AG04449 (cell line): ENCODE measurements at places on chromosomes 6 and 20.

DNA sequence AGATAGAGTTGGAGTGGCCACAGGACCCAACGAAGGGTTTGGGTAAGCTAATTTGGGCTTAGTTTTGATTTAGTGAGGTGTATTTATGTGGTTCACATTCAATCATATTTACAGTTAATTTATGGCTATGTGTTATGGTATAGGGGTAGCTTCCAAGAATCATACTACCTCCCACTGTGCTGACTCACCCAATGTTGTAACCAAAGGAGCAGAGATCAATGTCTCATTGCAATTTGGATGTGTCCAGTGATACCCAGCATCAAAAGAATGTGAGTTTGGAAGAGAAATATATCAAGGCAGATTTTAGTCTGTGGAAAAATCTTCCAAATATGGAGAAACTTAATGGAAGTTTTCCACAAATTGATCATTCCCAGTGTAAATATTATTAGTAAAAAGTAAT is 25.3 kb upstream of the SMIM8 start:
- DNase-seq, result no peak

DNA sequence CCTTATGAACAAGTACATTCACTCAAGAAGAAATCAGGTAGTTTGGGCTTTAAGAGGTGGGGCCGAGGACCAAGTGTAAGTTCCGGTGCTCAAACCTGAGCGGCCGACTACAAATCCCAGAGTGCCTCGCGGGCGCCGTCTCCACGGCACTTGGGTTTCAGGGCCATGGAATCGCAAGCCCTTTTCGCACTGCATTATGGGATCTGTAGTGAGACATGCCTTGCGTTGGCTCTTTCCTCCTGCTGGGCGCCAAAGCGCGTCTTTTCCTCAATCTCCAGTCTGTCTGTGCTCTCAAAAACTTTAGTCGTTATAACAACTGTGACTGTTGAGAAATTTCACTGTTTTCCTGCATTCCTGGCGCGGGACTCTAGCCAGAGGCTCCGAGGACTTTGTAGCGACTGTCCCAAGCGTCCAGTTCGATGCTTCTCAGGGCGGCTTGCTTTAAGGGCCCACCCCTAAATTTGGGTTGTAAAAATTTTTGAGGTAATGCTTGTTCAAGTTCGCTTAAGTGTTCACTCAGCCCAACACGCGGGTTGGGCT is 408 bp upstream of the FBXO9 start:
- peak; percentile 82 for DNase-seq

GRCh38 chr6:18609715-18610114 is 222.6 kb downstream of the RNF144B start:
- no peak for DNase-seq

DNA sequence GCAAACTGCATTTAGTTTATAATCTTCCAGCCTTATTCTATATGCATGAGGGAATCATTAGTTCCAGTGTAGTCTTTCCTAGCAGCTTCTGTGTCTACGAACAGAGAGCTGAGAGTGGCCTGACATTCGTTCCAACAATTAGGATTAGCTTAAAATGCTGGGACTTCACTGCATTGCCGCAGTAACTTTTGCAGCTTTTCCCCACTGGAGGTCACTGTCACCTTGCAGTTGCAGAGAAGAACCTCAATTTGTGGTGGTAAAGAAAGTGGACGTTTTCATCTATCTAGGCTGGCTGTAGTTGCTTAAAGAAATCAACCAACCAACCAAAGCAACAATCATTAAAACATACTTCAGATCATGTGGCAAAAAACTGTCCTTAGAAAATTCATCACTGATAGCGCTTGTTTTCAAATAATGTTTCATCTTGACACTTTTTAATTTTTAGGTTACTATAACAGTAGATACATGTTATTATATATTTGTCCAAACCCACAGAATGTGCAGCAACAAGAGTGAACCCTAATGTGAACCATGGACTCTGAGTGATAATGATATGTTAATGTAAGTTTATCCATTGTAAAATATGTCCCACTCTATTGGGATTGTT is 12.2 kb downstream of the MYLK4 start:
- no peak for DNase-seq

DNA sequence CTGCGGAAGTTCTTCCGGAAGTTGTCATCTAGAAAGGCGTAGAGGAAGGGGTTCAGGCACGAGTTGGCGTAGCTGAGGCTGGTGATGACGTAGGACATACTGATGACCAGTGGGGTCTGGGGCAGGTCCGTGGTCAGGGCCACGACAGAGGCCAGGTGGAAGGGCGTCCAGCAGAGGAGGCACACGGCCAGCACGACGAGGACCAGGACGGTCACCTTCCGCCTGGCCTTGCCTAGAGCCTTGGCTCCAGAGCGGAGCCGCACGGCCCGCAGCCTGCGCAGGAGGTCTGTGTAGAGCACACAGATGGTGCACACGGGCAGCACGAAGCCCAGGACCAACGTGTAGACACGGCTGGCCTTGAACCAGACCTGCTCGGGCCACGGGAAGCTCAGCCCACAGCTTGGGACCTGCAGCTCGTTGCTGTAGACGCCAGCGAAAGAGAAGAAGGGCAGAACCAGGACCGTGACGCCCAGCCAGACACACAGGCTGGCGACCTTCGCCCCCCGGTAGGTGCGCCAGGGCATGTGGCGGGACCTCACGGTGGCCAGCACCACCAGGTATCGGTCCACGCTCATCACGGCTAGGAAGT is 1.4 kb downstream of the NPBWR2 start:
- no peak for DNase-seq

DNA sequence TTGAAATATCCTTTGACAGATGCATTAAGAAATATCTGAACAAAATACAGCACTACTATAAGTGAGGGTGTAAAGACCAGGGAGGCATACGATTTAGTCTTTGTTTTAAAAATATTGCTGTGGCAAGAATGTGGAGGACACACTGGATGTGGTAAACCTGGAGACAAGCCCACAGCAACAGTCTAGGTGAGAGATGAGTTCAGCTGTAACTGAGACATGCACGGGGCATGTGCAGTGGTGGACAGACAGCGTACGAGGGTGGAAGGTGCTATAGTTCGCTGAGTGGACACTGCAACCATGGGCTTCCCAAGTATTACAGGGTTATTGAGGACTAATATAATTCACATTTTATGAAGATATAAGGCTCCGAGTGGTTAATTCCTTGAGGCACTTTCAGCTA is 1.8 kb downstream of the NANP start:
- no peak for DNase-seq

GRCh38 chr6:62465206-62465605 is 179.2 kb upstream of the KHDRBS2 start:
- no peak for DNase-seq

GRCh38 chr20:20317195-20317594 is 50.7 kb upstream of the INSM1 start:
- DNase-seq, result no peak
